Mesothelial cell of epicardium (in vitro differentiated cells): ENCODE measurements at places on chromosomes 4 and X. TPM values are rescaled to one million over a fixed set of nuclear protein-coding genes. Genes with fewer than 3 reads are reported as not detected.

GRCh38 chr4:70915874-70916559, 13.8 kb downstream of the MOB1B start:
- no peak for DNase-seq

ELOVL6 gene
- 24.4 to 27.6 TPM (median 24.5 TPM) in 3 replicates for total RNA-seq

- no peak for DNase-seq
Measured at GRCh38 chrX:131081772-131082740, 23.9 kb downstream of the ARHGAP36 start.

RTL3 gene
- total RNA-seq, result not detected in 3 replicates

UGT2B17 gene
- not detected in 3 replicates for total RNA-seq

- DNase-seq, result no peak
Measured at GRCh38 chrX:118864063-118864635, 40.5 kb downstream of the ZCCHC12 start.

SOWAHB gene
- 1.1 to 1.3 TPM (median 1.2 TPM) in 3 replicates for total RNA-seq

ERCC6L gene
- total RNA-seq, result 2.4 to 3.0 TPM (median 2.8 TPM) in 3 replicates

SCRG1 gene
- total RNA-seq, result 0.42 to 0.47 TPM (median 0.44 TPM) in 3 replicates

AKAP4 gene
- total RNA-seq, result not detected in 3 replicates

DNA sequence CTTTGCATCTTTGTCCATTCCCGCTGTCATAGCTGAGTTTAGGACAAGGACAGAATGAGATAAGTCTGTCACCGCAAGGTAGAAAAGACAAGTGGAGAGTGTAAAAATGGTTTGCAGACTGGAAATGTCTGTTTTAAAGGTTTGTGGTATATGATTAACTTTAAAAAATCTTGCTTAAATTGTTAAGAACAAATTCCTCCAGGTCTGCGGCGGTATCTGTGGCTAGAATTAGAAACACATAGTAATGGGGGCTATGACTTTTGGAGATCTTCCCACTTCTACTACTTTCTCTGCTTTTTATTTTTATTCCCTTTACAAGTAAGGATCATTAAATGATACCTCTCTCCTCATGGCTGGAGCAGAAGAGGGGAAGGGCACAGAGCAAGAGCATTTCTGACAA, 92.2 kb downstream of the MID1IP1 start:
- no peak for DNase-seq
